ENCODE measurements at places on chromosomes 3 and 15.

- DNase-seq: no peak
Observed at GRCh38 chr3:98695796-98696195, 67.3 kb upstream of the ST3GAL6 start.

DNA sequence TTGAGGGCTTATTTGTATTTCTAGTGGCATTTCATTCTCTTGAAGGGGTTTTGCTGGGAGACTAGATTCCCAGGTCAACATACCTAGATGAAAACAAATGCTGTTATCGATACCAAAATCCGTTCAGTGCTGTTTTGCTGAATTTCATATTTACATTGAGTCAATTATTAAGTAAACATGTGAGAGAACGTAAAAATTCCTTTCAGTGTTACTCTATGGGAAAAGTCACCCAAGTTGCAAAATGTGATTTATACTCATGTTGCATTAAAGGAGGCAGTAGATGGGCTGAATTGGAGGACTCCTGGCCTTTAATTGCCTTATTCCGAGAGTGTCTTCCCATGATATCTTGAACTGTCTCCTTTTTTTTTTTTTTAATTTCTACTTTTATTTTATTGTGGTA is 1011.3 kb upstream of the NR2F2 start:
- DNase-seq: no peak

DNA sequence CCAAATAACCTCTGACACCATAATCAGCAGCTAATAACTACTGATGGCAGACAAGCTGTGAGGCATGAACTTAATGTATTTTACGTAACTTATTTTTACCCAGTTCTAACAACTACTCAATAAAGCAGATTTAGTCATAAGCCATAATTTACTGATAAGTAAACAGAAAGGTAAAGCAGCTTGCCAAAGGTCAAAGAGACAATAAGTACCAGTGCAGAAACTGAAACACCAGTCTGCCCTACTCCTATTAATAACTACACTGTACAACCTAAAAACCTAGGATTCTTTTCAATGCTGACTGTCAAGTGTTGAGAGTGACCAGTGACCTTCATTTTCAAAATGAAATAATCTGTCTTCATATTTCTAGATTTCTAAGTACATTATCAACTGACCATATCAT is 152.2 kb downstream of the NR2E3 start:
- no peak for DNase-seq

DNA sequence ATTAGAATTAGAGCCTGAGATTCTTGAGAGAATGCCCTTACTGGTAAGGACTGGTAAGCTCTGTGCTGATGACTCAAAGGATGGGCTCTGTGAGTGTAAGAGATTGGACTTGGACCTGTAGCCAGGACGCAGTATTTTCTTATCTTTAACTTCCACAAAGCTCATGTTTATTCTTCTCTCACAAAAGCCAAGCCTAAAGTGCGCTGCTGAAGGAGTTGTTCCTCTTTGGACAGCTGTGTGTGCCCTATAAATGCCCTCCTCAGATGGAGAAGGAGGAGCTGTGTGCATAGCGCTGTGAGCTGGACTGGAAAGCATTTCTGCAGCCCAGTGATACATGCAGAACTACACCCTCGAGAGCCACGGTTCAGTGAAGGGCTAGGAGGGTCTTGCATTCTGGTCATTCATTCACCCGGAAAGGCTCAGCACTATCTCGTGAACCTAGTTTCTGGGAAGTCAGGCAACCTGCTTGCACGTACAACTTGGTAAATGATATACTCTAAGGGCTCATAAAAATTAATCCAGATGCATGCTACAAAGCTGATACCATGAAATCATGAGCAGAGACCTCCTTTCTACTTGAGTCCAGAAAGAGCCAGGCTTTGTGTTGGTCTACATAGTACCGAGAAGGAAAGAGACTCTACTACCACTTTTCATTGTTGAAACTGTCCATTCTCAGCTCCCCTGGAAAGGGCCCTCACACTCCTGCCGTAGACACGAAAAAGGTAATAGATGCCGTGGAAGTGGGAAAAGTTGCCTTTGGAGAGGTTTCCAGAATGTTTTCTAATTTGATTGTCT is 103.0 kb upstream of the TBL1XR1 start:
- DNase-seq: no peak

DNA sequence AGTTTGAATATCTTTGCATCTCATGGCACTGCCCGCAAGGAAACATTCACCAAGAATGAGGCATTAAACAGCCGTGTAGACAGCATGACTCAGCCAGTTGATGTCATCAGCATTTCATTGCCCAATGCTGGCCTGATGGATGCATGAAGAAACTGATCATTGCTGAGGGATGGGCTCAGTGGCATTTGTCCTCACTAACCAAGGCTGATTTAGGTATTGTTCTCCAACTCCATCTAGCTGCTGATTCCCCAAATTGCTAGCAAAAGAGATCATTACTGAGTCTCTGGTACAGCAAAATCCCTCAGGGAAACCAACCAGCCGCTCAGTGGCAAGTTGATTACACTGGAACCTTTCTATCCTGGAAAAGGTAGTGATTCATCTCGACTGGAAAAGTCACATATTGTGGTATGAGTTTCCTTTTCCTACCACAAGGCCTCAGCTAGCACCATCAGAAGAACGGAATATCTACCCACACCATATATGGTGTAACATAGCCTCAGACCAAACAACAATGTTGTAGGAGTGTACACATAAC is 186.5 kb upstream of the GAP43 start:
- no peak for DNase-seq

DNA sequence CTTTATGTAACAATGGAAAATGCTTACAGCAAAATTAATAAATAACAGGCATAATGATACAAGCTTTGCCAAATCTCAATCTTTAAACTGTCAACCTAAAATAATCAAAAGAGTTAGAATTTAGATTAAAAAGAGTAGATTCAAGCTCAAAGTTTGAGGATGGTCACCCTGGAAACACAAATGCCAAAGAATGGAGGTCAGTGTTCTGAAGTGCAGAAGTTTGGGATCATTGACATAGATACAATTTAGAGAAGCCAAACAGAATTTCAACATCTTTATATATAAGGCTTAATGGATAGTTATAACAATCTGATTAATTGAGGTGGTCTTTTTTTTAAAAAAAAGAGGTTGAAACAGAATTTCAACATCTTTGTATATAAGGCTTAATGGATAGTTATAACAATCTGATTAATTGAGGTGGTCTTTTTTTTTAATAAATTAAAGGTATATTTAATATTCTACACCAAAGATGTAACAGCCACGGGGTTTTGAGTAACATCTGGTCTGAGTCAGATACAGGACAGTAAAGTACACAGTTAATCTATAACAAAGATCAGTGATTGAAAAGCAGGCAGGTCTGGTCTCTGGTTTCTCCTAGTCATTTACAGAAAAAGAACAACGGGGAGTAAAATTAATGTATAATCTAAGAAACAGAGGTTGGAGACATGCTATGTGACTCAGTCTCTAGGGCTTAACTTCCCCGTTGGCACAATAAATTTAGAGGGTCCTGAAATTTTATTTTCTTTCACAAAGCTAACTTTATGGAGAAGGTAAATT is 490.7 kb downstream of the GBE1 start:
- DNase-seq: no peak

- DNase-seq: no peak
Observed at GRCh38 chr15:88874684-88875083, 20.7 kb downstream of the HAPLN3 start.

DNA sequence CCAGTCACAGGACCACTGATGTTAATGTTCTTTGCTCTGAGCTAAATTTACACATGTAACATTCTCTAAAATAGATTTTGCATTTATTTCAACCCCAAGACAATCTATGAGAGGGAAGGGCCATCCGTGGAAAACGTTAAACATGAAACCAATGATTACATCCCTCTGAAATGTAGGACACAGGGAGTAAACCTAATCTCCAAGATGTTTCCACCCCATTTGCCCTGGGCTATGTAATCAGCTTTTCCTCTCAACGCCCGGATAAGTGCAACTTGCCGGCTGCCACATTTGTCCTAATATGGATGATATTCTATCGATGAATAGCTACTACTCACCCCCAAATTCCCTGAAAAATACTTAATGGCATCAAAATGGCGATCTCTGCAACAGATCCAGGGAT is 6.4 kb upstream of the FMN1 start:
- no peak for DNase-seq

- no peak for DNase-seq
Observed at GRCh38 chr3:9409981-9410854, 12.8 kb downstream of the SETD5 start.

DNA sequence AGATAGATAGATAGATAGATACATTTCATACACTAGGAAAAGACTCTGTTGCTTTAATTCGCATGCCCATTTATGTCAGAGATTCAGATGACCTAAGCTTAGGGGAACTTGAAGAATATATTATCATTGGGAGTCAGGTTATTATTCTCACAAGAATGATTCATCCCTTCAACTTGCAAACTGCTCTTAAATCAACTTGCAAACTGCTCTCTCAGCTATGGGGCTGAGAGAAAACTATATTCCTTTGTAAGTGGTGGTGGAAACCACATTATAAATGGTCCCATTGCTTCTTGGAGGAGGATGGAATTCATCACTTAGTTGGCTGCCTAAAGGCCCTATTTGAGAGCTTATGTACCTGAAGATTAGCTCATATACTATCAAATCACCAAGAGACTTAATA is 160.9 kb upstream of the STAC start:
- no peak for DNase-seq
